ENCODE measurements at places on chromosomes 16 and 17.

GRCh38 chr17:28702752-28703150 is 8.9 kb downstream of the PROCA1 start:
- no peak for DNase-seq

- no peak for DNase-seq
Measured at GRCh38 chr17:82696916-82697807, 1.3 kb downstream of the RAB40B start.

DNA sequence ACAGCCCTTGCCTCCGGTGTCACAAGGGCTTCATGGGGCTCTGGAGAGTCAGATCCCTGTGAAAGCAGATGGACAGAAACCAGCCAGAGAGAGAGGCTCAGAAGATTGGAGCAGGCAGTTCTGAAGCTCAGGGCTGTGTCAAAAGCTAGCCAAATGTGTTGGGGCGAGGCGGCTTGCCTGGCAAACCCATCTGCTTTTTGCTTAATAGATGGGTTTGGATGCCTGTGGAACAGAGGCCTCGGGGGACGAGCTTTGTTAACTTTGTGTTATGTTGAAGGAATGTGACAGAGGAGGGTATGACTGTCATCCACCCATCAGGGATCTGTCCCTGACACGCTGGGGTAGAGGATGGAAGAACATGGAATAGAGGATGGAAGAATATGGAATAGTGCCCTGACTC is 21.0 kb upstream of the SLC12A3 start:
- no peak for DNase-seq

- no peak for DNase-seq
Measured at GRCh38 chr17:18626152-18626870, 17.9 kb downstream of the TBC1D28 start.

DNA sequence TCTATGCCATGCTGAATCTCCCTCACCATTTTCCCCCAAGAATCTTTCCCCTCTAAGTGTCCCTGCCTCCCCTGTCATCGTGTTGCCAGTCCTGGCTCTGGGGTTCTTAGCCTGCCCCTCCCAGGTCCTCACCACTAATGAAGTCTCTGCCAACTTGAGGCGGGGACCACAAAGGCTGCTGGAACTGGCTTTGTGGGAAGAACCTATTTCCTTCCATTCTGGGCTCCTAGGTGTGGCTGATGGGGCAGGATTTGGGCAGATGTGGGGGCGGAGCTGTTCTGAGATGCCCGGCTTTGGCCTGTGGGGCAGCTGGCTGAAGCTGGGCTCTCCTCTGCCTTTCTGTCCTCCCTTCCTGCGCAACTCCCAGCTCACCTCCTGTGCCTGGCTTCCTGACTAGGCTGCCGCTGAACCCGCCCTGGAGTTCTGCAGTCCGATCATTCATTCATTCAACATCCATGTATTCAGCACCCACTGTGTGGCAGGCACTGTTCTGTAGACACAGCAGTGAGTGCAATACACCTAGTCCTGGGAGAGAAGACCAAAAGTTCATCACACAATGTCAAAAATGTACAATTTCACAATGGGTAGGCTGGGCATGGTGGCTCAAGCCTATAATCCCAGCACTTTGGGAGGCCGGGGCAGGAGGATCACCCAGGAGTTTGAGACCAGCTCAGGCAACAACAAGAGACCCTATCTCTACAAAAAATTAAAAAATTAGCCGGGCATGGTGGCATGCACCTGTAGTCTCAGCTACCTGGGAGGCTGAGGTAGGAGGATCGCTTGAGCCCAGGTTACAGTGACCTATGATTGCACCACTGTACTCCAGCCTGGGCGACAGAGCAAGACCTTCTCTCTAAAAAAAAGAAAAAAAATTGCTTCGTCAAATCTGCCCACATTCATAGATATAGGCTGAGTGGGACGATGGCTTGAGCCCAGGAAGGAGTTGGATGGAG is 1.9 kb upstream of the SNN start:
- no peak for DNase-seq

DNA sequence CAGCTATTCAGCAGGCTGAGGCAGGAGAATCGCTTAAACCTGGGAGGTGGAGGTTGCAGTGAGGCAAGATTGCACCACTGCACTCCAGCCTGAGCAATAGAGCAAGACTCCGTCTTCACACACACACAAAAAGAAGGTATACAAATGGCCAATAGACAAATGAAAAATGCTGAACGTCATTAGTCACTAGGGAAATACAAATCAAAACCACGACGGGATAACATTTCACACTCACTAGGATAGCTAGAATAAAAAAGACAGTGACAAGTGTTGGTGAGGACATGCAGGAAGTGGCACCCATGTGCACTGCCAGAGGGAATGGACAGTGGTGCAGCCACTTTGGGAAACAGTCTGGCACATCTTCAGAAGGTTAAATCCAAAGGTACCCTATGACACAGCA is 172.9 kb downstream of the FTO start:
- DNase-seq, result no peak
